Endodermal cell (in vitro differentiated cells): ENCODE measurements at places on chromosomes 6 and 20.

DNA sequence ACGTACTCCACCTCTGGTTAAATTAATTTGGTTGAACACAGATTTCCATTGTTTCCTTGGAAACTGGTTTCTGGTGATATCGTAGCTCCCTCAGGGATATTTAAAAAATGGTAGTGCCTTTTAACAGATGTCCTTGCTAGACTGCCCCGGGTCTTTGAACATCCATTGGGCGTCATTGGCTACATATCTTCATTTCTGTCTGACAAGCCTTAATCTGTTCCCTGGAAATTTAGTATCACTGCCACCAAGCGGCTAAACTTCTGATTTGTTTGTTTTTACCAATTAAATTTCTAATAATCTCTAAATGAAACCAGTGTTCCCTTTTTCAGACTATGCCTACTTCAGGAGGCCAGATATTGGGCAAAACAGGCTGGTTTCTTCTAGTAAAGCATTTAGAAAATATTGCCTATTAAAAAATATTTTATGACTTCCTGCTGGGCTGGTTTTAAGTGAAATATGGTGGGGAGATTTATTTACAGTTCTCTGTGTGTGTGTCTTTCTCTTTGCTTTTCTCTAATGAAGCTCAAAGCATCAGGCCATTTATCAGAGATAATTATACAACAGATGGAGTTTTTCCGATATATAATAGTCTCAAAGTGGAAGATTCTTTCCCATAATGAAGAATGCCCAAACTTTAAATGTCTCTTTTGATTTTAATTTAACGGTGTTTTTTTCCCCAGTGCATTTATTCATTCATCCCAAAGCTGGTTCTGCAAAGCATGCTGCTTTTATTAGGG is 249.5 kb downstream of the ZFAND3 start:
- H3K36me3 ChIP-seq = peaks cover 3% of the 10 kb centered on the region
- H3K4me3 ChIP-seq = no peak overlapping the region
- no peak for DNase-seq
- H3K4me1 ChIP-seq = no peaks in the 10 kb centered on the region
- no peak overlapping the region for H3K27ac ChIP-seq
- H3K27me3 ChIP-seq = no peaks in the 10 kb centered on the region

DNA sequence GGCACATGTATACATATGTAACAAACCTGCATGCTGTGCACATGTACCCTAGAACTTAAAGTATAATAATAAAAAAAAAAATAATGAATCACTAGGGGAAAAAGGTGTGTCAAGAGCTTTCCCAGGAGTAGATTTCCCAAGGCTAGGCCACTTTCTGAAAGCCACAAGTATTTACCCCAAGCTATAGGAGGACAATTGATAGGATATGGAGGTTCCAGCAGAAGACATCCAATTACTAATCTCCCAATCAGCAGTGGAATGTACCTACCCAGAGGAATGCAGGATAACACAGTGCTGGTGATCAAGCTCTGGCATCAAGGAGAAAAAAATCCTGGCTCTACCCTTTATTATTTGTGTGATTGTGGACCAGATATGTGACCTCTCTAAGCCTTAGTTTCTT is 562.7 kb downstream of the RFPL4B start:
- H3K27ac ChIP-seq = no peak overlapping the region
- no peak for DNase-seq
- H3K4me1 ChIP-seq = peaks cover 6% of the 10 kb centered on the region

DNA sequence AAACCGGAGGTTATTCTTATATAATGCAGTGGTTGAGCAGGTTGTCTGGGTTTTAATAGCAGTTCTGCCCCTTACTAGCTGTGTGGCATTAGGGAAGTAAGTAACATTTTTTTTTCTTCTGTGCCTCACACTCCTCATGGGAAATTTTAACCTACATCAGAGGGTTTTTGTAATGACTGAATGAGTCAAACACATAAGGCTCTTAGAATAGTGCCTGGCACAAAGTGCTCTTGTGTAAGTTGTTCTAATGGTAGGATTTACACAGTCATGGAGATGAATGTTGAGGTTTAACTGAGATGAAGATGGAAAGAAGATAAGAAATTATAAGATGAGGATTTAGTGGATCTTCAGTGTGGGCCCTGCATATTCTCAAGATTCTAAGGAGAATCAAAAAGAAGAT is 68.4 kb upstream of the PHIP start:
- H3K36me3 ChIP-seq = no peaks in the 10 kb centered on the region
- no peaks in the 10 kb centered on the region for H3K27me3 ChIP-seq
- H3K4me1 ChIP-seq = peaks cover 3% of the 10 kb centered on the region
- no peak for DNase-seq

DNA sequence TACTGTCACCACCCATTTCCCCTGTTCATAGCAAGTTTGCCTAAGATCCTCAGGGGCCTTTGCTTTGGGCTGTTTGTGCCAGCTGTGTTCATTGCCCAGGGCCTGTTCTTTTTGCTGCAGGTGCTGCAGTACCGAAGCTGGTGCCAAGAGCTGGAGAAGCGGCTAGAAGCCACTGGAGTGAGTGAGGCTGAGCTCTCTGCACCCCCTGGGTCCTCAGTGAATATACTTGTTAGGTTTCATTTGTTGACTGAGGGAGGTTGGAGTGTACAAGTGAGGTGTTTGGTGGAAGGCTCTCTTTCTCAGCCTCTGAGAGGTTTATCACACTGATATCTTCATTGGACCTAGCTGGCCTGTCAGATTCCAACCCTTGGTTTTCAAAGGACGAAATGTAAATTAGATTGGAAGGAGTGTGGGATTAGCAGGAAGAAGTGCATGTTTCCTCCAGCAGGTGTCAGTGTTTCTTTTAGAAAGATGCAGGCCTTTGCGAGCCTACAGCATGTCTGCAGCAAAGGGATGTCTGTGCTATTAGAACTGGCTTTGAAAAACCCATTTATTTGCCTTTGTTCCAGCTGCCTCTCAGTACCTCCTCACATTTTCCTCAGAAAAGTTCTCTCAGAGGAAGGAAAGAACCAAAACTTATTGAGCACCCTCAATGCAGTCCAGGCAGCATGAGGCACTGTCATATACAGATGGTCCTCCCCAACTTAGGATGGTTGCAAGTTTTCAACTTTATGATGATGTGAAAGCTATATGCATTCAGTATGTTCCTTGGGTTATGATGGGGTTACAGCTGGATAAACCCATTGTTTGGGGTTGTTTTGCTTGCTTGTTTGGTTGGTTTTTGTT is 8.3 kb downstream of the CEP250 start:
- H3K36me3 ChIP-seq = peaks cover 32% of the 10 kb centered on the region
- no peaks in the 10 kb centered on the region for H3K4me1 ChIP-seq
- no peak overlapping the region for H3K4me3 ChIP-seq

GRCh38 chr6:11692451-11693376 is 85.9 kb downstream of the ADTRP start:
- no peaks in the 10 kb centered on the region for H3K36me3 ChIP-seq
- no peak for DNase-seq
- no peaks in the 10 kb centered on the region for H3K27me3 ChIP-seq
- no peaks in the 10 kb centered on the region for H3K4me1 ChIP-seq
- no peak overlapping the region for H3K27ac ChIP-seq

DNA sequence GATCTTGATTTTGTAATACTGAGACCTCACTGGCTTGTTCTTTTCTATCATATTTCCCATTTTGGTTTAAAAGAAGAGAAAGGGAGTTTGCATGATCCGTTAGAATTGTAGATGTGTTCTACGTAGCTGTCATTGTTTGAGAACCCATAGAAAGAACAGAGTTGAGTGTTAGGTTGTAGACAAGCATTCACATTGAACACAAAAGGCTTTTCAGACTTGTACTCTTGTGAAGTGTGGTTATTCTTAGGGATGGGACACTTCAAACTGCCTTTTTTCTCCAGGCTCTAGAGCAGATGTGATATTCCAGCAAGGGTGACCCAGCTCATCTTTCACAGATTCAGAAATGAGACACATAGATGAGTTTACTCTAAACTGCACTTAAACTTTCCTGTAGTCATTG is 19.9 kb downstream of the FOXO3 start:
- DNase-seq = no peak
- no peaks in the 10 kb centered on the region for H3K4me1 ChIP-seq
- peaks cover under 1% of the 10 kb centered on the region for H3K36me3 ChIP-seq
- H3K27ac ChIP-seq = no peak overlapping the region

GRCh38 chr20:52305024-52305645 is 113.6 kb upstream of the ZFP64 start:
- no peaks in the 10 kb centered on the region for H3K4me1 ChIP-seq
- H3K27me3 ChIP-seq = no peaks in the 10 kb centered on the region
- no peak for DNase-seq
- H3K36me3 ChIP-seq = no peaks in the 10 kb centered on the region
- no peak overlapping the region for H3K4me3 ChIP-seq

DNA sequence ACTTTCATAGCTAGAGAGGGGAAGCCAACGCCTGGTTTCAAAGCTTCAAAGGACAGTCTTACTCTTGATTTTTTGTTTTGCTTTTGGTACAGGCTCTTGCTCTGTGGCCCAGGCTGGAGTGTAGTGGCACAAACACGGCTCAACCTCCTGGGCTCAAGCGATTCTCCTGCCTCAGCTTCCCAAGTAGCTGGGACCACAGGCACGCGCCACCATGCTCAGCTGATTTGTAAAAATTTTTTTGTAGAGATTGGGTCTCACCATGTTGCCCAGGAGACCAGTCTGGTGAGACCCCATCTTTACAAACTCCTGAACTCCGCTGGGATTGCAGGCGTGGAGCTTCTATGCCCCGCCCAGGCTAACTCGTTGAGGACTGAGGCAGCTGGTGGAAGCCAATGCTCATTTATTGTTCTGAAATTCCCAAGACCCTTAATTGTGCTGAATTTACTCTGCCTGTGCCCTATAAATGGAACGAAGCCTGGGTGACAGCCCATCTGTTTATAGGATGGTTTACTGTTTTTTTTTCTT is 18.0 kb downstream of the SRSF3 start:
- H3K27me3 ChIP-seq = no peaks in the 10 kb centered on the region
- no peak overlapping the region for H3K4me3 ChIP-seq
- H3K4me1 ChIP-seq = no peaks in the 10 kb centered on the region
- no peak overlapping the region for H3K27ac ChIP-seq
- H3K36me3 ChIP-seq = peaks cover 61% of the 10 kb centered on the region
- DNase-seq = no peak

DNA sequence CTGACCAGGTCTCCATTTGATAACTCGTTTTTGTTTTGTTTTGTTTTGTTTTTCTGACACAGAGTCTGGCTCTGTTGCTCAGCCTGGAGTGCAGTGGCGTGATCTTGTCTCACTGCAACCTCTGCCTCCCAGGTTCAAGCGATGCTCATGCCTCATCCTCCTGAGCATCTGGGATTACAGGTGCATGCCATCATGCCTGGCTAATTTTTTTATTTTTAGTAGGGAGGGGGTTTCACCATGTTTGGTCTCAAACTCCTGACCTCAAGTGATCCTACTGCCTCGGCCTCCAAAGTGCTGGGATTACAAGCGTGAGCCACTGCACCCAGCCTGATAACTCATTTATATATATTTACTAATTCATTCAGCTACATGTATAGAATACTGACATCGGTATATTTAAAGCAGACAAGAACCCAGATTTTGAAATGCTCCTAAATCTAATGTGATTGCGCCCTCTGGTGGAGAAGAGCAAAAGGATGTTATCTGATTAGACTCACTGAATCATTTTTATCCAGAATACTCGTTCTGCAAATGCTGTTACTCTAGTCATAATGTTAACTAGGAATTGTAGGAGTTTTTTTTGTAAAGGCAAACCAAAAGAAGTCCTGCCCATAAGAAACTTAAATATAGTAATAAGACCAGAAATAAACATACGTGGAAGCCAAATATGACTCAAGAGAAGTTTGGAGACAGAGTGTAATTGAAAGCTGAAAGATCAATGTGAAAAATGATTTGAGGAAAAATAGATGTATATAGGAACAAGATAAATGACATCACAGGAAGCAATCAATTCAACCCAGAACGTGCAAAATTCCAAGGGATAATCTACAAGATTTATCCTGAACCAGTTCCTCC is 5.3 kb upstream of the COL12A1 start:
- peaks cover 3% of the 10 kb centered on the region for H3K4me1 ChIP-seq
- H3K27ac ChIP-seq = no peak overlapping the region
- H3K27me3 ChIP-seq = peaks cover 39% of the 10 kb centered on the region
- H3K36me3 ChIP-seq = no peaks in the 10 kb centered on the region
